ENCODE measurements at places on chromosomes 7 and 10.

DNA sequence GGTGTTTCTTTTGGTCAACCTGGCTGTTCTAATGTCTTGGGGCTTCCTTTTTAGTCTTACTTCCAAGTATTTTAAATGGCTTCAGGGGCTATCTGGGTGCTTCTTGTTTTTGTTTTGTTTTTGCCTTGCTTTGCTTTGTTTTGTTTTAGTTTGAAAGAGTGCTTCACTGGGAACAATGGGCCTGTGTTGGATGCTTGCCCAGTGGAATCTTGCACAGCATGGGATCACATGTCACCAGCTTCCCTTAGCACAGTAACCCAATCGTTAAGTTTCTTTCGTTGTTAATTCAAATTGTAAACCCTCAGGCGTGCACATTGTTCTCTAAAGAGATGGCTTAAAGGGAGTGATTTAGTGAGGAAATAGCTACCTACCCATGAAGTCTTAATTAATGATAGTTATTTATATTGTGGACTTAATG lies 8.9 kb downstream of the COL17A1 start:
- peak; percentile 13 for DNase-seq

DNA sequence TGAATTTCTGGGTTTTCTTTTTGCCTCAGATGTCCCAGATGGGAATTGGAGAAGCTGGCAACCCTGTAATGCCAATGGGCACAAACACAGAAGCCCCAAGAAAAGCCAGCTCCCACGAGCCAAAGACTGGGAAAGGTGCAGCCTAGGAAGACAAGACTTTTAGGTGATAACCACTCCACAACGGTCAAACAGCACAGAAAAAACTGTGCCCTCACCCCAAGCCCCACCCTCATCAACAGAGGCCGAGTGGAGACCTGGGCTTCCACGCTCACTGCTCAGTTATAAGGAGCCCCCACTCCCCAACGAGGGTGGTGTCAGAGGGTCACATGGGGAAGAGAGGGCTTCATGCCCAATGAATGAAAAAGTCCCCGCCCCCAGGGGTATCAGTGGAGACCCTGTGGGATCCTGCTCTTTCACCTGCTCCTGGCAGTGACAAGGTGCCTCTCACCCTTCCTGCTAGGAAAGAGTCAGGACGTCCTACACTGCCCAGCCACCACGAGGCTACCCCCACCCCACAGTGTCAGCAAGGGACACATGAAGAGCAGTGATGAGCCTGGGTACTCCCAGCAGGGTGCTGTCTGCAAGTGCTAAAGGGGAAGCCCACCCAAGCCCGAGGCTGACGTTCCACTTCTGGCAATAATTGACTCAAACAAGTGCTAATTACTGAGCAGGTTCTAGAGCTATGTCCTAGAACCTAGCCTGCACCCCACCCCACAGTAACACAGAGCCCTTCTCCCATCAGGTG lies 8.3 kb downstream of the TMEM273 start:
- DNase-seq = no peak

GRCh38 chr7:43639858-43640491 lies 57.1 kb downstream of the STK17A start:
- peak; percentile 86 for DNase-seq

GRCh38 chr10:46228563-46229071 lies 58.2 kb upstream of the ANTXRL start:
- peak; percentile 59 for DNase-seq

DNA sequence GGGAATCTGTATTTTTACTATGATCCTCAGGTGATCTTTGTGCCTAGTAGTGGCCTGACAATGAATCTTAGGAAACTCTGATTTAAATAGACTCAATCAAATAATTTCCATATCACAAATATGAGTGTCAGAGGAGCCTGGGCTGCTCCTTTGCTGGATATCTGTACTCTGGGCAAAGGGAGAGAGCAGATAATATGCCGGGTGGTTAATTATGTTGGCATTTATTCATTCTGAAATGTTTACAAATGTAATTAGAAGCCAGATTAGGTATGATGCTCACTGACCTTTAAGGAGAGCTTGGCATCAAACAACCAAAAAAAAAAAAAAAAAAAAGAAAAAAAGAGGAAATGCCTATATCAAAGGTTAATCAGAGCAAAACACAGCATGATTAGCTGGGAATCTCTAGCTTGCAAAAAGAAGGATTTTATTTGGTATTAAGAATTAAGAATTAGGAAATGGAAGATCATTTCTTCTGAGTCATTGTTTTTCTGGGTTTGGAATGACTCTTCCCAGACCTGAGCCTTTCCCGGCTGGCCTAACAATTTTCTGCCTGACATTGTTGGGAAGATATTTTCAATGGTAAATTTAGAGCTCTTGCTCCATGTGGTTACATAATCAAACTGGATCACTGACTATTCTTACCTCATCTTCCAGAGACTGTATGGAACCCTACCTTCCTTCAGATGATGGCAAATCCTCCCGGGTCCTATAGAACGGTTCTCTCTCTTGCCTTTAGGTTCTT lies 365.3 kb downstream of the REEP3 start:
- peak; percentile 12 for DNase-seq

- DNase-seq = no peak
Observed at GRCh38 chr10:127804696-127805095, 67.7 kb downstream of the FOXI2 start.

DNA sequence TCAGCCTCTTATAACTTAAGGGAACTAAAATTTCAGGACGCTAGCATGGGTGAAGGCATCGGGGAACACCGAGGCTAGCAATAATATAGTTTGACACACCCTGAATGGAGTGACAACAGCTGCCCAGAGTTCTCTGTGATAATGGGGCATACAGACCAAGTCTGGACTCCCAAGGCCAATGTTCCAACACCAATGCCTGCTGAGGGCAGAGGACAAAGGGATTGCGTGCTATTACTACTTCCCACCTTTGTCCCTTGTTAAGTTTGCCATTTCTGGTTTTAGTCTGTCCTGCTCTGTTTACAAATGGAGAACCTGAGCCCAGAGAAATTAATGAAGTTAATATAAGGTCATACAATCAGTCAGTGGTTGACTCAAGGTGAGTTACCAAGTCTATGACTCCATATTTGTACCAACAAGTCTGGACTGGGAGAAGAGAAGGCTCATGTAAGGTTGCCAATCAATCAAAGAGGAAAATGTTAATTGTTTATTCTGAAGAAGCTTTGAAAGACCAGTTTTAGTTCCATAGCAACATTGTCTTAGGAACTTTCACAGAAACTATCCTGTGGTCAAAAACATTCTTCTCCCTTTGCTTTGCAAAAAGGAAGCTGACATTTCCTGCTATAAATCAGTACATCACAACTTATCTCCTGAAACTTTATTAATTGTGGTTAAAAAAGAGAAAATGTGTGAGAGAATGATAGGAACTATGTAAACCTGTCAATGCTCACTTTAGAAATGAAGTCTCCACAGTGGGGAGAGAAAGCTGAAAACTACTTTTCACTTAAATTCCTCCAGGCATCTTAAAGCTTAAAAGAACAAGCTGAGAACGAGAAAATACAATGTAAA lies 74.5 kb downstream of the CCDC6 start:
- no peak for DNase-seq

DNA sequence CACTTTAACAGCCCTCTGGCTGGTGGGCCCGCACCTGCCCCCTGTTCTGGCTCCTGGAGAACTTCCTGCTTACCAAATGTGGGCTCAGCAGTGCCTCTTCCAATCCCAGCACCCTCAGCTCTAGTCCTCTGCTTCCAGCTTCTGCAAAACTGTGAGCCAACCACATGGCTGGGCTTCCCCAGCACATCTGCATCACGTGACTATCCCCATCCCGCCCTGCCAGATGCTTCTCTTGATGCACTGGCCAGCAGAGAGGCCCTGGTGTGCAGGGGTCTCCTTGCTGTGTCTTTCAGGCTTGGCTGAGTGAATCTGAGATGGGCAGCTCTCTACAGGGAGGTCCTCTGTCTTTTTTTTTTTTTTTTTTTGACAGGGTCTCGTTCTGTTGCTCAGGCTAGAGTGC lies 43.8 kb upstream of the DMBT1 start:
- DNase-seq = no peak

- no peak for DNase-seq
Observed at GRCh38 chr10:102735065-102735562, 8.6 kb upstream of the WBP1L start.

DNA sequence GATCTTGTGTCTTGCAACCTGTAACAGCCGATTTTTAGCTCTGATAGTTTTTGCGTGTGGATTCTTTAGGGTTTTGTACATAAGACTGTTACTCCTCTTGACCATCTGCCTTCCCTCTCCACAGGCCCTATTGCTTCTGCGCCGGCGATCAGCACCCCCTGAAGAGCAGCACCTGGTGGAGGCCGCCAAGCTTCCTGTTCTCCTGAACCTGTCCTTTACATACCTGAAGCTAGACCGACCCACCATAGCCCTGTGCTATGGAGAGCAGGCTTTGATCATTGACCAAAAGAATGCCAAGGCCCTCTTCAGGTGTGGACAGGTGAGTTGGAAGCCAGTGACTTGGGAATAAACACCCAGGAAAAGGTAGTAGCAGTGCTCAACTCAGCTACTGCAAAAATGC lies 12.6 kb downstream of the FKBP6 start:
- DNase-seq = no peak

DNA sequence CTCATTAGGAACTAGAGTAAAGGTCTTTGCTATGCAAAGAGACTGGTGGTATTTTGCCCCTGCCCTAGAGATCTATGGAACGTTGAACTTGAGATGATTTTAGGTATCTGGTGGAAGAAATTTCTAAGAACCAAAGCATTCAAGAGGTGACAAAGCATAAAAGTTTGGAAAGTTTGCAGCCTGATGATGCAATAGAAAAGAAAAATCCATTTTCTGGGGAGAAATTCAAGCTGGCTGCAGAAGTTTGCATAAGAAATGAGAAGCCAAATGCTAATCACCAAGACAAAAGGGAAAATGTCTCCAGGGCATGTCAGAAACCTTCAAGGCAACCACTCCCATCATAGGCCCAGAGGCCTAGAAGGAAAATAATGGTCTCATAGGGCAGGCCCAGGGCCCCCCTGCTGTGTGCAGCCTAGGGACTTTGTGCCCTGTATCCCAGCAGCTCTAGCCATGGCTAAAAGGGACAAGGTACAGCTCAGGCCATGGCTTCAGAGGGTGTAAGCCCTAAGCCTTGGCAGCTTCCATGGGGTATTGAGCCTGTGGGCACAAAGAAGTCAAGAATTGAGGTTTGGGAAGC lies 16.5 kb downstream of the TFPI2 start:
- no peak for DNase-seq

DNA sequence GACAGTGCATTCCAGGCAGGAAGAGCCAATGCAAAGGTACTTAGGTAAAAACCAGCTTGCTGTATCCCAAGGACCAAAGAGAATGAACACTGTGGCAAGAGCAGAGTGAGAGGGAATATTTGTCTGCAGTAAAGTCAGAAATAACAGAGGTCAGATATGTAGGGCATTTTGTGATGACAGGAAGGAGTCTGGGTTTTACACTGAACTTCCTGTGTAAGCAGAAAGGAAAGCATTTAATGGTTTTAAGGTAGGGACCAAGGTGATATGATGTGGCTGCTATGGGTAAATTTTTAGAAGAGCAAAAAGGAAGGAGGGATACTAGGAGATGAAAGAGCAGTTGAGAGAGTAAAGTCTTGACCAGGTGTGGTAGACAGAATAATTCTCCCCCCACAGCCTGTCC lies 10.1 kb downstream of the ABCB1 start:
- DNase-seq = no peak

DNA sequence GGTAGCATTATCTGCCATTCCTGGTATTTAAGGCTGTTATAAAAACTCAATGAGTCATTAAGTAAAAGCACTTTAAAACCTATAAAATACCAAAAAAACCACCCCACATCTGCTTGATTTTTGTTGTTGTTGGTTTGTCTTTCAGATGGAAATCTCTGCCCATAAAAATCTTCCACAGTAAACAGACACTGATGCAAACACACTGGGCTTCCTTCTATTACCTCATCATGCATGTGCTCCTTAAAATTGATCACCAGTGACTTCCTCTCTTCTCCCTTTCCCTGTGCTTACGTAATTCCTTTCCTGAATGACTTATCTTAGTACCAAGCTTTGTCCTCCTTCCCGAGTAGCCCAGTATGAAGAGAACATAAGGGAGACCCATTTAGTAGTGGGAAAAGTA lies 167.2 kb downstream of the EVX1 start:
- DNase-seq = no peak

DNA sequence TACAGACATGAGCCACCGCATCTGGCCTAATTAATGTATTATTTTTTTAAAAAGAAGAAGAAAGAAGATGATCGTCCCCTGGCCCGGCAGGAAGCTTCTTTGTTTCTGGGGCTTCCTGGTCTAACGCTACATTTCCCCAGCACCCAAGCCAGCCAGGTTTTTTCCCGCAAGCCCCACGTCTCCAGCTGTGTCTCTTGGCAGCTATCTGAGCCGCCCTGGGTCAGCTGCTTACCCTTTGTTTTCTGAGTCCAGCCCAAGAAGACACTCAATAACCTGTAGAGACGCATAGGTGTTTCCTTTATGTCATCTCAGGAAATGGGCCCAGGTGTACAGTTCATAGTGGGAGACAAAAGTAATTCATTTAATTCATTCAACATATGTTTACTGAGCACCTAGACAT lies 110.2 kb downstream of the MTPAP start:
- DNase-seq = no peak

GRCh38 chr10:122564980-122565379 lies 4.4 kb downstream of the DMBT1 start:
- no peak for DNase-seq

GRCh38 chr7:151244196-151244840 lies 4.2 kb downstream of the SMARCD3 start:
- DNase-seq = peak; percentile 47

DNA sequence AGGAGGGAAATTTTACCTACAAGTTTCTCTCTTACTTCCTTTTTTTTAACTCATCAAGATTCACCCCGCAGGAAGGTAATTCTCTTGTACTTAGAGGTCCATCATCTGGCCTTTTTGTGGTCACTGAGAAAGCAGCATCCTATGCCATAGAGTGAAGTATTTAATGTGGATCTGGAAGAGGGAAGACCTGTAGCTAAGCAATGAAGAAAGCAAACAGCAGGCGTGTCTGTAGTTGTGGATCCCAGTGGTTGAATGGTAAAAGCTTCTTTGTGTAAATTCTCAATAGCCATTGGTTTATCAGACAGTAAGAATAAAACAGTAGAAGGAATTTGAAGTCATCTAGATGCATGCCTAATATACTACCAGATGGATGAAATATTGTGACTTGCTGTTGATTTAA lies 196.4 kb downstream of the ANKRD7 start:
- no peak for DNase-seq

All from fibroblast of skin of right quadriceps (primary cell).